CD4-positive, alpha-beta T cell treated with Interleukin-15 for 1 hour (primary cell): ENCODE measurements at places on chromosomes 6 and 20.

- no peak for DNase-seq
These were observed 56.8 kb downstream of the LINC00237 start for GRCh38 chr20:21049305-21049828.

- DNase-seq = no peak
These were observed 355.1 kb downstream of the EPM2A start for GRCh38 chr6:145380186-145380585.

DNA sequence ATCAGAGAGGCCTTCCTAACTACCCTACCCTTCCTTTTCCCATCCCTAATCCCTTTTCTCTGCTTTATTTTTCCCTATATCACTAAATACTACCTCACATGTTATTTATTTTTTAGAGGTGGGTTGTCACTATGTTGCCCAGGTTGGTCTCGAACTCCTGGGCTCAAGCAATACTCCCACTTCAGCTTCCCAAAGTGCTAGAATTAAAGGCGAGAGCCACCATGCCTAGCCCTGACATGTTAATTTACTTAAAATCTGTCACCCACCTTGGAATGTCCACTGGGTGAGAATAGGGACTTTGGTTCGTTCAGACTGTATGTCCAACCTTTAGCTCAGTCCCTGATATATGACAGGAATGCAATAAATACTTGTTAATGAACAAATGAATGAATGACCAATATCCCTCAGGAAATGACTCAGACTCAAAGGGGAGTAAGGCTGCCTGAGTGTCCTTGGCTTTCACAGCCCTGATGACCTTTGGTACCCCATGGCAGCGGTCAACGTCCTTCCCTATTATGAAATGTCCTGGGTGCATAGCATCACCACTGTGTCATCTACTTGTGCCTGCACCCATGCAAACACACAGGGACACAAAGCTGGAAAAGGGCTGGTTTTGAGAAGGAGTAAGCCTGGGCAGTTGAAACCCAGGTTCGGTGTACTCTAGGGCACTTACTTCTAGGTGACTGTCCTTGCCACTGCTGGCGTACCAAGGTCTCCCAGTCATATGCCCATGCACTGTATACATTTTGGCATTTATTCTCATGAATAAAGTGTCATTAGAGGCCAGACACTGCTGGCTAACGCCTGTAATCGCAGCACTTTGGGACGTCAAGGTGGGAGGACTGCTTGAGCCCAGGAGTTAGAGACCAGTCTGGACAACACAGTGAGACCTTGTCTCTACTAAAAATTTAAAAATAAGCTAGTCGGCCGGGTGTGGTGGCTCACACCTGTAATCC is 26.5 kb downstream of the BCL2L1 start:
- no peak for DNase-seq

DNA sequence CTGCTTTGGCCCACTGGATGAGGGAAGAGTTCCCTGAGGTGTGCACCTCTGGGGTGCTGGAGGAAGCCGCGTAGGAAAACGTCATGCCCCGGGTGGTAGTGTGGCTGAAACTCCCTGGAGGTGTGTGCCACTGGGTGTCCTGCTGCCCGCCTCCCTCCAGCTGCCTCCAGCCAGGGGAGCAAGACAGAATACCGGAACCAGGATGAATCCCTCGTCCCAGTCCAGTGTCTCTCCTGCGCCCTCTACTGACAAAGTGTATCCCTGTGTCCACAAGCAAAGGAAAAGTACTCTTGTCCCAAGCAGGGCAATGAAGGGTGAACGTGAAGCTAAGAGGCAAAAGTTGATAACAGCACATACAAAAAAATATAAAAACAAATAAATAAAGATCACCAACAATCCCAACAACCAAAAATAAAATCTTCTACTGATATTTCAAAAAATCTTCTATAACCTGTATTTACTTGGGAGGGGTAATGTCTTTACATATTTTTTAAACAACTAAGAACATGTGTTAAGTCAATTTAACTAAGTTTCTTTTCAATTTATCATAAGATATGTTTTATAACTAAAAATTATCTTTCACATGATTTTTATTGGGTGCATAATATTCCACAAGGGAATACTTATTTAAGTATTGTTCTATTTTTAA is 437.6 kb downstream of the MAFB start:
- DNase-seq = no peak

DNA sequence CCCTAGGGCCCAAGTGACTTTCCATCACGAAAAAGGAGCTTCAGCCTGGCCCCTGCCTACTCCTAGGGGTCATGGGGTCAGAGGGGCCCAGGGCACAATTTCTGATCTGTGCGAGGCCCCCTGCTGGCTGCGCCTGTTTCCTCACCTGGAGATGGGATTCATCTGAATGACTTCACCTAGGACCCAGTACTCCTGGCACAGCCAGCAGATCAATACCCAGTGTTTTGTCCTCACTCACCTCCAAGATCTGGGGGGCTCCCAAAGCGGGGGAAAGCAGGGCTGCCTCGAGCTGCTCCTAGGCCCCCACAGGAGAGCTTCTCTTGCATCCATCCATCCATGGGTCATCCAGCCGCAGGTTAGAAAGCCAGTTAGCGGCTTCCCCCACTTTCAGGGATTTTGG is 33.8 kb downstream of the CD40 start:
- no peak for DNase-seq

- no peak for DNase-seq
These were observed 3.9 kb downstream of the CCN2 start for GRCh38 chr6:131946992-131947955.

GRCh38 chr20:24676978-24677370 is 207.5 kb downstream of the SYNDIG1 start:
- DNase-seq = no peak

GRCh38 chr6:3808759-3809514 is 40.2 kb upstream of the FAM50B start:
- DNase-seq = no peak
